ENCODE measurements at places on chromosomes 3 and 15. TPM values are rescaled to one million over a fixed set of nuclear protein-coding genes. Genes with fewer than 3 reads are reported as not detected.

GRCh38 chr3:147807776-147808175, 398.6 kb downstream of the ZIC1 start:
- no peak for DNase-seq
- H3K4me3 ChIP-seq: no peak overlapping the region
- peaks cover 7% of the 10 kb centered on the region for H3K4me1 ChIP-seq
- H3K27ac ChIP-seq: no peak overlapping the region

GRCh38 chr3:30778933-30779332, 115.5 kb downstream of the GADL1 start:
- no peak for DNase-seq
- H3K27me3 ChIP-seq: no peaks in the 10 kb centered on the region
- no peaks in the 10 kb centered on the region for H3K4me1 ChIP-seq
- H3K36me3 ChIP-seq: no peaks in the 10 kb centered on the region
- H3K27ac ChIP-seq: no peak overlapping the region
- H3K4me3 ChIP-seq: no peak overlapping the region

DNA sequence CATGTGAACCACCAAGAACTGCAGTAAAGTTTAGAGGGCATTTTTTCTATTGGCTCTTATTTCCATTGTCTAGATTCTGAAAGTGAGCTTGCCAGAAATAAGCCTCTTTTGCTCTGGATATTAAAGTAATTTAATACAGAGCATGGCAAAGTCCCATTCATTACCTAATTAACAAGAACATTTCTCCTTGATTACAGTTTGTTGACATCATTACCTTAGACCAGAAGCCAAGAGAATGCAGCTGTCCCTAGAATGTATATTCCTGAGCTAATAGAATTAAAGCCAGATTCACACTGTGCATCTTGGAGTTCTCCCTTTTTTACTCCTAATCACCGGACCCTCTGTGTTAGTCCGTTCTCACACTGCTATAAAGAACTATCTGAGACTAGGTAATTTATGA, 46.4 kb upstream of the TM4SF4 start:
- no peak for DNase-seq
- no peak overlapping the region for H3K4me3 ChIP-seq
- no peaks in the 10 kb centered on the region for H3K36me3 ChIP-seq

- H3K4me1 ChIP-seq: peaks cover 4% of the 10 kb centered on the region
- H3K27me3 ChIP-seq: no peaks in the 10 kb centered on the region
- no peak overlapping the region for H3K27ac ChIP-seq
- DNase-seq: no peak
These were observed 8.1 kb downstream of the ABTB1 start for GRCh38 chr3:127680798-127681221.

- H3K4me3 ChIP-seq: no peak overlapping the region
- peaks cover 35% of the 10 kb centered on the region for H3K27me3 ChIP-seq
- H3K36me3 ChIP-seq: no peaks in the 10 kb centered on the region
- no peak overlapping the region for H3K27ac ChIP-seq
- no peak for DNase-seq
These were observed 20.4 kb downstream of the TGM5 start for GRCh38 chr15:43246261-43246774.

RETNLB gene
- not detected for polyA plus RNA-seq
